Bronchus fibroblast of lung (primary cell): ENCODE measurements at places on chromosomes 5 and 9. TPM values are rescaled to one million over a fixed set of nuclear protein-coding genes. Genes with fewer than 3 reads are reported as not detected.

Gene HBEGF
- 2.4 and 3.5 TPM in 2 replicates for total RNA-seq

Gene C5orf47
- not detected in 2 replicates for total RNA-seq

Gene INSL4
- total RNA-seq: not detected in 2 replicates

Gene ANKRD31
- under 0.01 TPM in 2 replicates for total RNA-seq

Gene TEX48
- not detected in 2 replicates for total RNA-seq

Gene PAEP
- total RNA-seq: not detected in 2 replicates

Gene PCSK5
- total RNA-seq: 0.67 and 0.89 TPM in 2 replicates

Gene HABP4
- 14.3 and 19.3 TPM in 2 replicates for total RNA-seq
